ENCODE measurements at places on chromosomes 4 and X. TPM values are rescaled to one million over a fixed set of nuclear protein-coding genes. Genes with fewer than 3 reads are reported as not detected.

- H3K27me3 ChIP-seq = no peaks in the 10 kb centered on the region
- no peak for DNase-seq
- H3K27ac ChIP-seq = no peak overlapping the region
- H3K4me3 ChIP-seq = no peak overlapping the region
Observed at GRCh38 chrX:1561164-1561563, 24.2 kb upstream of the P2RY8 start.

Gene CSAG3
- total RNA-seq = not detected

DNA sequence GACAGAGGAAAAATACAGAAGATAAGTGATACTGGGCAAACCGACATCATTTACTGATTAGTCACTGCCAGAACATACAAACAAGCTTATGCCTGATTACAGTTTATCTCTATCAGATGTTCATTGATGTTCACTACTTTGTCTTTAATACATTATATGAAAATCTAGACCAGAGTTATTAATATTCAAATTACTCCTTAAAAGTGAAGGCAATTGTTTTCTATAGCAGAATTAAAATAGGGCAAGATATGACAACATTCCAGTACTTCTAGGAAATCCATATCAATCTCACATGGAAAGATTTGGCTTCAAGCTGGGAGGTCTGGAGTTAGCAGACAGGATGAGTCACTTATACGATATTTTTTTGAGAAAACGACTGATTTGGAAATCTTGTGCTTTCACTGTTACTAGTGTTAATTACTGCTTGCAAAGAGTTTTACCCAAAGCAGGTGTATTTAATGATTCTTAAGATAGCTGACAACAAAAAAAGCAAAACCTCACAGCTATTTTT, 31.8 kb downstream of the HPGD start:
- no peak overlapping the region for H3K4me3 ChIP-seq
- H3K27ac ChIP-seq = peak overlapping the region; percentile 52
- no peaks in the 10 kb centered on the region for H3K36me3 ChIP-seq
- no peaks in the 10 kb centered on the region for H3K27me3 ChIP-seq

GRCh38 chrX:20263474-20263873, 3.2 kb downstream of the RPS6KA3 start:
- H3K36me3 ChIP-seq = no peaks in the 10 kb centered on the region
- H3K4me1 ChIP-seq = peaks cover 19% of the 10 kb centered on the region
- peak overlapping the region; percentile 30 for H3K27ac ChIP-seq
- no peak overlapping the region for H3K4me3 ChIP-seq
- DNase-seq = peak; percentile 70
- no peaks in the 10 kb centered on the region for H3K27me3 ChIP-seq

GRCh38 chr4:109691411-109691920, 11.8 kb downstream of the CASP6 start:
- no peak overlapping the region for H3K27ac ChIP-seq
- H3K36me3 ChIP-seq = peaks cover 47% of the 10 kb centered on the region
- no peak overlapping the region for H3K4me3 ChIP-seq
- H3K4me1 ChIP-seq = no peaks in the 10 kb centered on the region
- no peaks in the 10 kb centered on the region for H3K27me3 ChIP-seq

DNA sequence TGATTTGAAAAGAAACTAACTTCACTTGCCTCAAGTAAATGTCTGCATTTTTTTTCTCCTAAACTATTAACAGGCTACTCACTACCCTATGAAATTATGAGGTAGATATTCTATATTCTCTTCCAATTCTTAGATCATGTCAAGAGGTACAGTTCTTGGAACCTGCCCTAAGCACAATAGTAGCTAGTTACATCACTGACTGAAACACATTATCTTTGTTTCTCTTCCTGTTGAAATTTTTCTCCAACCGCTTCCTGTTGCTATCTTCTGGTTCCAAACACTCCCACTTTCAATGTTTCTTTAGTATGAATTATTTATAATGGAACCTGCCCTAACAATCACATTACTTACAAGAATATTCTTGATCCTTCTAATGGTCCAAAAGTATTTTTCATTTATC, 5.0 kb upstream of the BANK1 start:
- H3K4me1 ChIP-seq = no peaks in the 10 kb centered on the region
- H3K4me3 ChIP-seq = no peak overlapping the region
- H3K36me3 ChIP-seq = no peaks in the 10 kb centered on the region
- DNase-seq = no peak
- H3K27me3 ChIP-seq = no peaks in the 10 kb centered on the region
- H3K27ac ChIP-seq = no peak overlapping the region

- DNase-seq = peak; percentile 66
- no peaks in the 10 kb centered on the region for H3K36me3 ChIP-seq
- no peaks in the 10 kb centered on the region for H3K27me3 ChIP-seq
- H3K27ac ChIP-seq = peak overlapping the region; percentile 79
- H3K4me1 ChIP-seq = peaks cover 24% of the 10 kb centered on the region
Observed at GRCh38 chr4:68361146-68361589, 11.3 kb upstream of the YTHDC1 start.

GRCh38 chr4:92104506-92104905, 199.3 kb upstream of the GRID2 start:
- H3K4me3 ChIP-seq = no peak overlapping the region
- no peaks in the 10 kb centered on the region for H3K36me3 ChIP-seq
- H3K4me1 ChIP-seq = no peaks in the 10 kb centered on the region
- no peaks in the 10 kb centered on the region for H3K27me3 ChIP-seq
- no peak for DNase-seq

DNA sequence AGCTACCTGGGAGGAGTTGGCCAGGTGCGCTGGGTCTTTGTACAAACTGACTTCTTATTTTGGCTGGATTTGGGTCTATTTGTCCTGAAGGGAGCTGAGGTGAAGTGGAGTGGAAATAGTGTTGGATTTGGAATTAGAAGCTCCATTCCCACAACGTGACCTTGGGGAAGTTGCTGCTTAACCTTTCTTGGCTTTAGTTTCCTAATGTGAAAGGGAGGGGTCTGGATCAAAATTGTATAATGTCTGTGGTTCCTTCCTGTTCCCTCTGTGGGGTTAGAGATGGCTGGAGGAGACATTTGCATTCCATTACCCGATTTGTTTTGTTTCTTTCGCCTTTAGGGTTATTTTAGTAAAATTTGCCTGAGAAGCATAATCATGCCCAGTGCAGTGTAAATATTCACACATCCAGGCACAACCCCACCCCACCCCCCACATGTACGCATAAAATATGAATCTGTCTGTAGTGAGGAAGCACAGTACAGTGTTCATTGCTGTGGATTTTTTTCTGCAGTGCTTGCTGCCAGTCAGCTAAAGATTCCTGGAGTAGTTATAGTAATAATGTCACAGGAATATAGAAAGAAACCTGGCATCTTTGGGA, 21.5 kb downstream of the JADE1 start:
- H3K27me3 ChIP-seq = no peaks in the 10 kb centered on the region
- no peak for DNase-seq
- H3K36me3 ChIP-seq = peaks cover 44% of the 10 kb centered on the region
- H3K4me1 ChIP-seq = peaks cover 17% of the 10 kb centered on the region

DNA sequence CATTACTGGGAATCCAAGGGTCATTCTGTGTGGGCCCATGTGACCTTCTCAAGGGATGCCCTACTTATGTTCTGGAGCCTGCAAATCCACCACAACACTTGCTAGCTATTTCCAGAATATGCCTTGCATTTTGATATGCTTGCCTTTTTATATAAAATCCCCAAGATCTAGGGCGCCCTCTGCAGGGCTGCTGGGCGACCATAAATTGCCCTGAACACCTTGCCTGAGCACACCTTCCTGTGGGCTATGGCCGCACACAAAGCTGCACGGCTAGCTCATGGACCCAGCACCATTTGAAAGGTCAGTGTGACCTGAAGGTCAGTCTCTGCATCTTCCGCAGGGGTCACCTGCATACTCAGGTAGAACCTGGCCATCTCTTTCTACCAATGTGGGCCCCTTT, 311.7 kb downstream of the NLGN4X start:
- H3K36me3 ChIP-seq = no peaks in the 10 kb centered on the region
- H3K27me3 ChIP-seq = no peaks in the 10 kb centered on the region
- no peak overlapping the region for H3K27ac ChIP-seq
- no peak overlapping the region for H3K4me3 ChIP-seq
- no peaks in the 10 kb centered on the region for H3K4me1 ChIP-seq

Gene DYNLT3
- total RNA-seq = 60.0 TPM

DNA sequence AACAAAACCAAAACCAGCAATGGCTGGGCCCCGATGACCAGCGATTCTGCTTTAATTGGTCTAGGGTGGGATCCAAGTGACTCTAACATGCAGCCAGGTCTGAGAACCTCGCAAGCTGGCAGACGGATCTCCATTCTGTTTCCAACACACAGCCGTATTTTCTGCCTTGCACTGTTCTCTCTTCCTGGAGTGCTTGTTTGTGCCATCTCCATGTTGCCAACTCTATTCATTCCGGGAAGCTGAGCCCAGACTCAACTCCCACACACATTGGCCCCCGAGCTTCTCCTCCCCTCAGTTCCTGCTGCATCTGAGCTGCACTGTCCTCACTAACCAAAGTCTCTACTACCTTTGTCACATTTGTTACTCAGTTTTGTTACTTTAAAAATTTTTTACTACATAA, 35.6 kb downstream of the GEMIN8 start:
- no peaks in the 10 kb centered on the region for H3K36me3 ChIP-seq
- no peaks in the 10 kb centered on the region for H3K27me3 ChIP-seq
- no peak overlapping the region for H3K4me3 ChIP-seq
- no peak for DNase-seq

- peak; percentile 22 for DNase-seq
- H3K4me3 ChIP-seq = no peak overlapping the region
- no peak overlapping the region for H3K27ac ChIP-seq
- H3K27me3 ChIP-seq = no peaks in the 10 kb centered on the region
- no peaks in the 10 kb centered on the region for H3K4me1 ChIP-seq
Observed at GRCh38 chr4:17385403-17385802, 126.5 kb downstream of the QDPR start.

GRCh38 chrX:32877592-32877991, 333.8 kb downstream of the DMD start:
- no peaks in the 10 kb centered on the region for H3K36me3 ChIP-seq
- H3K4me1 ChIP-seq = no peaks in the 10 kb centered on the region
- no peak for DNase-seq
- H3K27me3 ChIP-seq = no peaks in the 10 kb centered on the region

DNA sequence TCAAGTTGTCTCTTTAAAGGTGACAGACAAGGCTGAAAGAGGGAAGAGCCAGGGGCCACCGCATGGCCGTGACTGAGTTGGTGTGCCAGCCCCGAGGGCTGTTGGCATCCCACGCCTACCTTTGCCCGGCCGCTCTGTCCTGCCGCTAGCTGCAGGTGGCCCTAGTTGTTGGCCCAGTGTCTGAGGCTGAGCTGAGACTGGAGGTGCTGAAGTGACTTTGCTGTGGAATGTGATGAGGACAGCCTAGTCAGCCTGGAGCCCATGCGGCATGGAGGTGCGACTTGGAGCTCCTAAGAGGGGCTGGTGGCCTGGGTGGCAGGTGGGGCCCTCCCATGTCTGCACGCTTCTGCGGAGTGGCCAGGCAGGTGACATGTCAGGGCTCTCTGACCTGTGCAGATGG, 6.6 kb downstream of the TADA2B start:
- no peak for DNase-seq
- H3K4me3 ChIP-seq = no peak overlapping the region
- H3K36me3 ChIP-seq = no peaks in the 10 kb centered on the region
- H3K27ac ChIP-seq = no peak overlapping the region

DNA sequence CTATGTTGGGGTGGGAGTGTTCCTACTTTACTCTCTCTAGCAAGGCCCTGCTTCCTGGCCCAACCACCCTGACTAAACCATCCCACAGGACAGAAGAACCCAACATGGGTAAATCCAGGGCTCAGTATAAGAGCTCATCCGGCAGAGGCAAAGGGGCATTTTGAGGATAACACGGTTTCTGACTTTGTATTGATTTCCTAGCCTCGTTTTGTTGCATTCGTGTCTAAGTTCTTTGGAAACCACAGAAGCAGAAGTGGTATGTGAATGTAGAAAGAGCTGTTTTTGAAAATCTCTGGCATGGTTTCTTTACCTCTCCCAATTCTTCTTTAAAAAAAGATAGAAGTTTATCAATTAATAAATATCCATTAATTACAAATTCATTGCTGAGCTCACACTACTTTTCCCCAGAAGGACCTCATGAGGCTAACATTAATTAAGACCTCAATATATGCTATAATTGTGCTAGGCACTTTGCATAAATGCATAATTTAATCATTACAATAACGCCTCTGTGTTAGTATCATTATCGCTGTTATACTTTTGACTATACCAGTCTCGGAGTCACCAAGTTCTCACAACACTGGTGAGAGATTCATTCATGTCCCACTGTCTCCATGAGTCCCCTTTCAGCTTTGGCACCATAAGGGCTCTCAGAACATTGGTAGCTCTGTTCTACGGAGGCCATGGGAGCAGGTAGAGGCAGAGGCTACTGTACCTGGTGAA, 5.8 kb upstream of the CLNK start:
- no peak overlapping the region for H3K4me3 ChIP-seq
- H3K4me1 ChIP-seq = no peaks in the 10 kb centered on the region
- H3K27me3 ChIP-seq = no peaks in the 10 kb centered on the region
- no peaks in the 10 kb centered on the region for H3K36me3 ChIP-seq
- H3K27ac ChIP-seq = no peak overlapping the region

All from SJSA1 (cell line).